ENCODE measurements at places on chromosomes 3 and 15.

- no peak for DNase-seq
These were observed 77.4 kb downstream of the SLTM start for GRCh38 chr15:58856086-58856485.

GRCh38 chr3:15453991-15454625 lies 26.7 kb downstream of the EAF1 start:
- DNase-seq, result no peak

DNA sequence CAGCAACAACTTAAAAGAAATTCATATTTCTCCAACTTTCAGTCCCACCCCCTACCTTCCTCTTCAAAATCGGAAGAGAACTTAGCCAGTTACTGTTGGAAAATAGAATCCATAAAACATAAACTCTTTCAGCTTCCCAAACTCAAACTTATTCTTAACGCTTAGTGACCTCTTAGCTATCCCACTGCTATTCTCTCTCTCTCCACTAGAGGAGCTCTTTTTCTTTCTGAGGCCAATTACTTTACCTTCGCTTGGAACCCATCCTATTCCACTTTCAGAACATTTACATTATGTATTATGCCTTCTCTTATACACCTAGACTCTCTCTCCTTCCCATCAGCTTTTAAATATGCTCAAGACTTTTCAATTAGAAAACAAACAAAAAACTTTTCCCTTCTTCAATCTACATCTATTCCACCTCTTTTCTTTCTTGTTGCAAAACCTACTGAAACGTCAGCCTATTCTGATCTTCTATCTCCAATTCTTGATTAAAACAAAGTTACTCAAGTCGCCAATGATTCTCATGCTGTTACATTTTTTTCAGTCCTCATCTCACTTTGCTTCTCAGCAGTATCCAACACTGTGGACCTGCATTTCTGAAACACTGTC lies 13.4 kb upstream of the GHSR start:
- DNase-seq, result peak; percentile 31

DNA sequence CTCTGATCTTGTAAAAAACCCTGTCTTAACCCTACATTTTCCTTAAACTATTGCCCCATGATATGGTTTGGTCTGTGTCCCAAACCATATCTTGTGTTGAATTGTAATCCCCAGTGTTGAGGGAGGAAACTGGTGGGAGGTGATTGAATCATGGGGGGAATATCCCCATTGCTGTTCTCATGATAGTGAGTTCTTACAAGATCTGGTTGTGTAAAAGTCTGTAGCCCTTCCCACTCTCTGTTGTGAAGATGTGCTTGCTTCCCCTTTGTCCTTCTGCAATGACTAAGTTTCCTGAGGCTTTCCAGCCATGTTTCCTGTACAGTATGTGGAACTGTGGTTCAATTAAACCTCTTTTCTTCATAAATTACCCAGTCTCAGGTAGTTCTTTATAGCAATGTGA lies 881.4 kb downstream of the DIPK2A start:
- no peak for DNase-seq

- peak; percentile 8 for DNase-seq
These were observed 9.4 kb downstream of the SLC51B start for GRCh38 chr15:65054333-65055200.

- no peak for DNase-seq
These were observed 28.6 kb downstream of the TRAK1 start for GRCh38 chr3:42119561-42120355.

- no peak for DNase-seq
These were observed 955.0 kb upstream of the ALCAM start for GRCh38 chr3:104411757-104412156.

DNA sequence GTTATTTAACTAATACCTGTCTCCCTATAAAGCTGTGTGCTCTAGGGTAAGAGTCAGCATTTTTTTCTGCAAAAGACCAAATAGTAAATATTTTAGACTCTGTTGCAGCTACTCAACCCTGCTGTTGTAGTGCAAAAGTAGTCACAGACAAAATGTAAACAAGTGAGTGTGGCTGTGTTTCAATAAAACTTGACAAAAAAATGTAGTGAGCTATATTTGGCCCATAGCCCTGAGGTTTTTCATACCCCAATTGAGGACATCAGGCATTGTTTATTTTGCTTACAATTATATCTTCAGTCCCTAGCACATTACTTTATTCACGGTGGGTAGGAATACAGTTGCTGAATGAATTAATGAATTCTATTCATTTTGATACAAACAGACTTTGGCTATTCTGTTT lies 58.7 kb upstream of the TBC1D5 start:
- no peak for DNase-seq

DNA sequence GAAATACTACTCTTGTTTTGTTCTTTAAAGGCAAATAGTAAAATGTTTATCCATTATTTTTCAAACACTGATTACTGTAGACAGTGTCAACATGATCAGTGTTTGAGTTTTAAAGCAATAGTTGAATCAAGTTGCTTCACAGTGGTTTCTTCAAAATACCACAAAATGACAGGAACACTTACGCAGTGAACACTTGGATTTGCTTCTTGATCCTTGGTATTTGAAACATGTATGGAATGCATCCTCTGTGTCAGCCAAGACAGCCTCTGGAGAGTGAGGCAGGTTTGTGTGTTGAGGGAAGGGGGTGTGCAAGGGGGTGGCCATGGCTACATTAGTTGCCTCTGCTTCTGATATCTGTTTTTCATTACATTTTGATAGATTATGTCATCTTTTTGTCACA lies 413.0 kb downstream of the RBMS3 start:
- no peak for DNase-seq

DNA sequence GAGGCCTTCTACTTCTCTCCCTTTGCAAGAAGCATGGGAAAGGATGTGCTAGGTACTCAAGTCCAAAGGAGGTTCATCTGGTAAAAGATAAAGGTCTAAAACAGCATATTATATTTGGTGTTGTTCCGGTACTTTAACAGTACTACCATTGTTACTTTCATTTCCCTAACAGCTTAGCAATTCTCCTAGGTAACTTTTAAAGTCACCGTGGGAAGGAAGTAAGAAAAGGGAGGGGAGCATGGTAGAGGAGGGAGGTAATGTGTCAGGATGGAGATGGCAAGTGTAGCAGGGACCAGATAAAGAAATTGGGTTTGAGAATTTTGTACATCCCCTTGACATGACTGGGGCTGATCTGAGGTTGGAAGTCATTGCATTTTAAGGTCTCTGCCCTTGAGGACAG lies 89.4 kb upstream of the SKOR1 start:
- DNase-seq, result no peak

DNA sequence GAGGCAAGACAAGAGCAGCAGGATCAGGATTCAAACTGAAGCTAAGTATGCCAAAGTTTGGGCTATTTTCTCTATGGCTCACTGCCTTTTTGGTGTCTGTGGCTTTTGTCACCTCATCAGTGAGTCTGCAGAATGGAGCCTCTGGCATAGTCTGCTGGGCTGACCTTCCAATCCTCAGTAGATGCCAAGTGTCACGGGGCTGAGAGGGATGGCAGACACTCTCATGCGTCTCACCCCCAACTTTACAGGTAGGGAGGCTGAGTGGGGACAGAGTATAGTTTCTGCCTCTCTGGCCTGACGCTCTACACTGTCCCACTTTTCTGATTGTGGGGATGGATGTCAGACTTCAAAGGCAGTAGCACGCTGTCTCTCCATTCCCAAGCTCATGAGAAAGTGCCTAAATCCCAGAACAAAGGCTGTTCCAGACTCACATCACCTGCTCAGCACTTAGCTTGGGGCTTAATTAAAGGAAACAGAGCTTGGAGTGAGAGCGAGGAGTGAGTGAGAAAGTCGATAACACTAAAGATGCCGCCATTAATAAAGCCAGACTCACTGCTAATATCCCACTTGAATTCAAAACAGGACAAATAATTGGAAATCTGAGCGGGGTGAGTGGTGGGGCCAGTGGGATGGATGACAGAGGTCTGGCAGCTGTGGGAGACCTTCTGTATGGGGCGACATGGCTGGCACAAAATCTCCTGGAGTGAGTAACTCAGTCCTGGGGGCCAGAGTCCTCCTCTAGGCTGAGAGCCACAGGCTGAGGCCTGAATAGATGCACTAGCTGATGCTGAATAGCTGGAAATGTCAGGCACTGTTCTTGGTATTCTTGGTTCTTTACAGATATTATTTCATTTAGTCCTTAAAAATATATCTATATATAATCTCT lies 78.4 kb upstream of the MRPS22 start:
- DNase-seq, result no peak

DNA sequence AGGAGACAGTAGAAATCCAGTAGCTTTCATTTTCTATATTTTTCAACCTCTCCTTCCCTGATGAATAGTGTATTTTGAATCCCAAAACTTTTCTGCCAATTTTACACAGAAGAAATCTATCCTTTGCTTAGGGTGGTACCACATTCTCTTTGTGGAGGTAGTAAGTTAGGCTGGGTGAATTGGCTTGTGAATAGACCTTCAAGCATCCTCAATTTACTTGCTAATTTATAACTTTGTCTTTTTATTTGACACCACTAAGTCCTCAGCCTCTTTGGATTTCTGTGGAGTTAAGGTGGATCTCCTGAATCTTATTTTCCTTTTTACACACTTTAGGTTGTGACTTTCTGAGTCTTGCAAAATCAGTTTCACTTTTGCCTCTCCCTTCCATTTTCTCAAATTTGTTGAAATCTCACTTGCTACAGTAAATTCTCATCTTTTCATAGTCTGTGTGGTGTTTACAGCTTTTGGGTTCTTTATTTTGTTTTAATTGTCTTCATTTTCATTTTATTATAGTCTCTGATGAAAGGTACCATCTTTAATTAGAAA lies 5.7 kb upstream of the PLSCR1 start:
- no peak for DNase-seq

DNA sequence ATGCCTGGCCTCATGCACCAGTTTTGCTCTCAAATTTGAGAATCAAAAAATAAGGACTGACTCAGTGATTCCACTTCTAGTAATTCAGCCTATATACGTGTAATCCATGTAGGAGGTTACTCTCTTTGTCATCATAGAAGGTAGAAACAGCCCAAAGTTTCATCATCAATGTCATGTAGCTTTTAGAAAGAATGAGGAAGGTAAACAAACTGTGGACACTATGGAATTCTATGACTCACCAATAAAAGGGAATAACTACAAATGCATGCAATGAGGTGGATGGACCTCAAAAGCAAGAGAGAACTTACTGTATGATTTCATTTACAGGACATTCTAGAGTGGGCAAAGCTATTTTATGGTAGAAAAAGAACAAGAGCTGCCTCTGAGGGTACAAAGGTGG lies 93.2 kb upstream of the LRIG1 start:
- DNase-seq, result no peak

DNA sequence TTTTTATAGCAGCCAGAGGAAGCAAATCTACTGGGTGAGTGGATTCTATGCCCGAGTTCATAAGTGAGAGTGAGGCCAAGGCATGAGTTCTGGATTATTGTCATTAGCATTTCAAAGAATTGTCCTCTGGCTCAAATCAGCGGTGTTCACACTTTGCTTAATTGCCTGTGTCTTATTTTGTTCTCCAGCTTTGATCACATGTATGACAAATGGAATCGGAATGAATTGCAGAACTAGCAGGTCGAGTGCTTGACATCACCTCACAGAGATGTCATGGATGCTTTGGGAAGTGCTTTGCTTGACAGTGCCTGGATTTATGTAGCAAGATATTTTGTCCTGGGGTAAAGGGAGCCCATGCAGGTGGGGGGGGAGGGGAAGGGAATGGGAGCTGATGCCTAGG lies 68.0 kb downstream of the SH3GL3 start:
- DNase-seq, result no peak

- no peak for DNase-seq
These were observed 66.1 kb downstream of the LSM3 start for GRCh38 chr3:14244521-14245247.

DNA sequence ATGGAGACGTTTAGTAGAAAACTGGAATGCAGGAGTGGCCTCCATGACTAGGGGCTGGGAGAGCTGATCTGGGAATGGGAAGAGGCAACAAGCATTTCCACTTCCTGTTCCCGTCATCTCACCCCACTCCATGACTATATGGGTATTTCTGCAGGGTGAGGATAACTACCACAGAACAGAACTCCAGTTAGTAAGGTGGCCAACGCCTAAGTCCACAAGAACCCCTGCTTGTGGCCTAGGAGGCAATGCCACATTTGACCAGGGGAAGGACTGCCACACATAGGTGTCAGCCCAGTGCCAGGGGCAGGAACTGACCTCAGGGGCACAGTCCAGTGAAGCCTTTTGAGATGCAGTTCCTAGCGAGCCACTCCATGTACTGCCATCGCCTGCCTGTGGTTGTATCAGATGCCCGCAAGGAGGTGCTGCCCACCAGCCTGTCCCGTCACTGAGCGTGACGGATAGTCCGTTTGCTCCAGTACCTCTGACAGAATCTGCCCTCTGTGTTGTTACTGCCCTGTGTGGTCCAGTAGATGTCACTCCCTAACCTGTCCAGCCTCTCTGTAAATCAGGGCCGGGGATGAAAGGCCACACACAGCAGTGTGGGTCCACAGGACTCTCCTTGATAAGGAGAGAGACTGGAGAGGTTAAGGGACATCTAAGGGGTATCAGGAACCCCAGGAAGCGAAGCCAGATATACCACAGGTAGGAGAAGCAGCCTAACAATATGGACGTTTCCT lies 3.5 kb upstream of the MTFMT start:
- DNase-seq, result no peak

DNA sequence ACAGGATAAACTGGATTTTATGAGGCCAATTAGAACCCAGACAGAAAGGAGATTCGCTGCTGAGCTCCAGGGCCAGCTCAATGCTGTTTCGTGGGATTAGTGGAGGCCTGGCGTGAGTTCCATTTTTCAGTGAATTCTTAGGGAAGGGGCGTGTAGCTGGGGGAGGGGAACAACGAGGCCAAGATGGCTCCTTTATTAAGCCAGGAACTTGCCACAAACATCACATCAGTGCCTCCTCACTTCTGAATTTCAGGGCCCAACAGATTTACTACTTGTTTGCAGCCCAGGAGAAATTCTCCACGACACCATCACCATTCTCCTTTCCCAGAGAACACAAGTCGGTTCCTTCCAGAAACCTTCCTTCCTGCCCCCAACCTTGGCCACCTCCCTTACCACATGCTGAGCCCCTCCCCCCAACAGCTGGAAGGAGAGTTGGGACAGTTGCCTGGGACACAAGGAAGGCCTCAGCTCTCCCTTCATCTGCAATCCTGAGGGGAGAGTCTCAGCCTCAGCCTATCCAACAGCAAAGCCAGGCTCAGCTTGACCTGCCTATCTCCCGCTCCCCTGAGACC lies 5.8 kb downstream of the IGDCC4 start:
- DNase-seq, result no peak

DNA sequence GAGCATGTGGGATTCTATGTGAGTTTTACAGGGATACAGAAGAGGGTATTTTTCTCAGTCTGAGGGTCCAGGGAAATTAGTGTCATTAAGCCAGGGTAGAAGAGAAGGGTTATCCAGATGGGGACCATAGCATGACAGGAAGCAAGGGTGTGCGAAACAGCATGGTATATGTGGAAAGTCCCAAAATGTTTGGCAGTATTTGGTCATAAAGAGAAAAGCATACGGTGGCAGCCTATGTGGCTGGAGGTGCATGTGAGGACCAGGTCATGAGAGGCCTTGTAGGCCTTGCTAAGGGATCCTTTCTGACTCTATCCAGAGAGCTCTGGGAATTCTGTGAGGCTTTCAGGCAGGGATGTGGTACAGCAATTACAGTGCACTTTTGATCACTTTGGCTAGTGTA lies 411.4 kb downstream of the AGBL1 start:
- no peak for DNase-seq

All from NCI-H2029 (cell line).